Type B pancreatic cell (in vitro differentiated cells): ENCODE measurements at places on chromosomes 12 and 14.

DNA sequence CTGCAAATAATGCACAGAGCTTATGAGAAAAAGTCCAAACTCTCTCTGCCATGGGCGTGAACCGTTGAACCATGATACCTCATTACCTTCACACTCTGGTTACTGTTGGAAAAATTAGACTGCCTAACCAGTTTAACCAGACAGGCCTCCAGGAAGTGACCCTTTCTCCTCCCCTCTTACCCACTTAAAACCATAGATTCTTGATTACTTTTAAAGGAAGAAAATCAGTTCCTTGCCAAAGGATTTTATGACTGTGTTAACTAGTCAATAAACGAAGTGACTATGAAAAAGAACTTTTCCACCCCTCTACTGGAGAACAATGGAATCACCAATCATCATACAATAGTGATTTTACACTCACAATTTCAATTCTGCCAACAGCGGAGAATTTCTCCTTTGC lies 254.0 kb upstream of the ATP2B1 start:
- DNase-seq = no peak

GRCh38 chr14:51614707-51615106 lies 37.0 kb upstream of the FRMD6 start:
- DNase-seq = no peak

DNA sequence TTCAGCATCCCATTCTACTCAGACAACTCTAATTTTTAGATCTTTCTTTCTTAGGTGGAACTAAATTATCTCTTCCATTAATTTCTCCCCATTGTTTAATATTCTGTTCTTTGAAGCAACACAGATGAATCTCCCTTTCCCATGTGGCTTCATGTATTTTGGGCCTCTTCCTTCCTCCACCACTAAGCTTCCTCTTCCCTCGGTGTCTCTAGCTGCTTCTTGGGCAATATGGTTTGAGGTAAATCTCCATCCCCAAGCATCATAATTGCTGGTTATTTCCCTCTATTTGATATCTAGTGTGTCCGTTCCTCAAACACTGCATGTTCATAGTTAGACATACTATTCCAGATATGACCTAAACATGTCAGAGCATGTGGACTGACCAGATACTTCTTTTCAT lies 119.2 kb downstream of the PELI2 start:
- no peak for DNase-seq

- no peak for DNase-seq
Observed at GRCh38 chr14:42715316-42715715, 1108.6 kb downstream of the LRFN5 start.

- DNase-seq = no peak
Observed at GRCh38 chr14:98937021-98937420, 335.0 kb downstream of the BCL11B start.

GRCh38 chr14:68944162-68944561 lies 34.9 kb downstream of the ACTN1 start:
- no peak for DNase-seq

DNA sequence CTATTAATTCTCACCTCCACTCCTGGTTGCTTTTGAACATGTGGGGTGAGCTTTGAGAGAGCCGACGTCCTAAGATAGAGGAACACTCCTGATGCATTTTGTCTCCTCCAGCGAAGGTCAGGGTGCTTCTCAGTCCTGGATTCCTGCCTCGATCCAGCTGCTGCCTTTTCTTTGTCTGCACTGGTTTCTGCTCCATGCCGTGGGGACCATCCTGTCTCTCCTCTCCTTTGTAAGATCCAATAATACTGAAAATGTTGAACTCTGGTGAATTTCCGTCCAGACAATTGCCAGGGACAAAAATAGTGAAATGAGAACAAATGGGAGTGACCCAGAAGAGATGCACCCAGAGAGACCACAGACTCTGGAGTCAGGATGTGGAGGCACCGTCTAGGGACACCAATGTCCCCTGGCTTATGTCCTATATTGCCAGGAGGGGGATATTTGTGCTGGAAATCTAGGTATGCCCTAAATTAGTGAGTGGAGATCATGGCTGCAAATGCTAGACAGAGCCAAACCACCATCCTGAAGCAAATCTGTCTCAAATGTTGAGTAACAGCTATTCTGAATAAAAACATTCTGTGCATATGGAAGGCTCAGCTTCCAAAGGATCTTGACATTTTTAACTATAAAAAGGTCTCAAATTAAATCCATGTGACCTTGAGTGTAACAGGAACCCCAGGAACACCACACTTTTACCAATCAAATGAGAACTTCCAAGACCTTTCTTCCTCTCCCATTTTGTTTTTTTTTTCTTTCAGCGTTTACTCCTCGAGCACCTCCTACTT lies 170.9 kb downstream of the PPM1H start:
- no peak for DNase-seq

DNA sequence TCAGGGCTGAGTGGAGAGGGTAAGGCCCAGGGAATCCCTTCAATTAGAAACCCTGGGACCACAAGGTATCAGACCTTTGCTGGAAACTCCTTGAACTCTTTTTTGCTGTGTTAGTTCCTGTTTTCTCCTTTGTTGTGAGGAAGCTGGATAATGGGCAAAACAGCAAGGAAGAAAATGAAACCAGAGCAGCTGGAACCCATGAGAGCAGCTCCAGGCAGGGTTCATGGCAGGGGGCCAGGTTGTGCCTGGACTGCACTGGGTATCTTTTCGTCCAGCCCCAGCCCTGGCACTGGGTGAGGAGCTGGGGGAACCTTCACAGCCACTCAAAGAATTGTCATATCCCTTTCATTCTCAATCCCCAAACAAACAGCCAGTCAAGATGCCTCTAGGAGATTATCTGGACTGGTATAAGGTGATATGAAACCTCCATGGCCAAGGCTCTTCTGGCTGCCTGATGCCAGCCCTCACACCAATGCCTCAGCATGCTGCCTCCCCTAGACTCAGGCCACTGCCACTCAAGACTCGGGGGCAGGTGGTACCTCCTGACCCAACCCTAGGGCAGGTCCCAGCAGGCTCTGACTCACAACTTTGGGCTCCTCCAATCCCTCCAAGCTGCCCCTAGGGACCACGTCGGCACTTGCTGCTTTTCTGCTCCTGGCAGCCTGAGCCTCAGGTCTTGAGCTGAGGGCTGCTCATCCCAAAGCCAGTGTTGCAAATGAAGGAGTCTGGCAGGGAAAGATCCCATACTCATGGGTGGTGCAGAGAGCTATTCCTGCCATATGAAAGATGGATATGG lies 16.5 kb downstream of the FAM186B start:
- DNase-seq = no peak

DNA sequence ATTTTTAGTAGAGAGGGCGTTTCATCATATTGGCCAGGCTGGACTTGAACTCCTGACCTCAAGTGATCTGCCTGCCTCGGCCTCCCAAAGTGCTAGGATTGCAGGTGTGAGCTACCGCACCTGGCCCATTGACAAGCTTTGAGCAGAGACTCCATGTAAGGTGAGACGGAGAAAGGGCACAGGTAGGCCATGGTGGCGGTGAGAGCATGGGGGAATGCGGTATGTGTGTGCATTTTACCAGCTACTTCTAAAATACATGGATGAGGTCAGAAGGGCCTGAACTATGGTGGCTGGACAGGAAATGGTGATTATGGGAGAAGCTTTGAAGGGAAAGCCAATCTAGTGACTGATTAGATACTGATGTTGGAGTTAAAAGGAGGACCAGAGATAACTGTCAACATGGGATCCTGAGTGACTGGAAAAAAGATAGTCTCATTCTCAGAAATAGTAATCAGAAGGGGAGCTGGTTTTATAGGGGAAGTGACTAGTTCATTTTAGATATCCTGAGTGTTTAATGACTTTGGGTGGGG lies 21.9 kb upstream of the PTPRB start:
- DNase-seq = no peak

GRCh38 chr12:91590966-91591638 lies 408.5 kb upstream of the DCN start:
- DNase-seq = no peak

GRCh38 chr12:122096591-122097149 lies 18.1 kb downstream of the MLXIP start:
- no peak for DNase-seq

DNA sequence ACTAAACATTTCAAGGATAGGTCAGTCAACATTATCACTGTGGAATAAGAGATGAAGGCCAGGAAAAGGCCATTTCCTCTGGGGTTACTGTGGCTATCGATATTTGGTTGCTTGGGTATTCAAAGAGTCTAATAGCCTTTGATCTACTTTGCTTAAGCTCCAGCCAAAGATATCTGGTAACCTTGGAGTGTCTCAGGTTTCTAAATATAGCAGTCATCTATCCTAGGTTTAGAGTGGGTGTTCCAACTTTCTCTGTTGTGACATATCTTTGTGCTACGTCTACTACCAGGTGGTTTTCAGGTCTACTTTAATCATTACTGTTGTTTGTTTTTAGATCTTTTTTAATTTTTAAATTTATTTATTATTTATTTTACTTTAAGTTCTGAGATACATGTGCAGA lies 42.4 kb downstream of the RDH12 start:
- no peak for DNase-seq

GRCh38 chr14:68666899-68667298 lies 126.0 kb downstream of the ZFP36L1 start:
- DNase-seq = peak; percentile 6

DNA sequence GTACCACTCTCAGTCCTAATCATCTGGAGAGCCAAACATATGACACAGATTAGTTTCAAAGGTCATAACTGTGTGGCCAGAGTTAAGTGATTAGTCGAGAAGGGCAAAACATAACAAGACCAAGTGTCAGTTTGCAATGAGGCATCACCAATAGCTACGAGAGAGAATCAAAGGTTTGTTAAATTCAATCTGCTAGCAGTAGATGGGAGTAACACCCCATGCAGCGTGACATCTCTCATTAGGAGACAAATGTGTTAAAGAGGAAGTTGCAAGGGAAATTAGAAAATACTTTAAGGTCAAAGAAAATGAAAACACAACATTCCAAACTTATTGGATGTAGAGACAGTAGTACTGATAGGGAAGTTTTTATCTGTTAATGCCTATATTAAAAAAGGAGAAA lies 135.7 kb upstream of the SYT10 start:
- DNase-seq = no peak

DNA sequence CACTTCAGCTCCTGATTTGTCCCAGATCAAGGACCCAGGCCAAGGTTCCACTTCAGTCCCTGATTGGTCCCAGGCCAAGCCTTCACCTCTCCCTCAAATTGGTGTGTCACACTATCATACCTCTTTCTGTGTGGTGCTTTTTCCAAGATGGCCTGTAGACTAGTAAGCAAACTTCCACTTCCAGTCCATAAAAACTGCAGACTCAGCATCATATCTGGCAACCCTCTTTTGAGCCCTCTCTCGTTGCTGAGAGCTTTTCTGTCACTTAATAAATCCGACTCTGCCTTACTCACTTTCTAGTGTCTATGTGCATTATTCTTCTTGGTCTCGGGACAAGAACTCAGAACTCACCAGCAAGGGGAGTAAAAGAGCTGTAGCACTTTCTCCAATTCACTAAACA lies 1395.1 kb downstream of the LRFN5 start:
- DNase-seq = no peak

DNA sequence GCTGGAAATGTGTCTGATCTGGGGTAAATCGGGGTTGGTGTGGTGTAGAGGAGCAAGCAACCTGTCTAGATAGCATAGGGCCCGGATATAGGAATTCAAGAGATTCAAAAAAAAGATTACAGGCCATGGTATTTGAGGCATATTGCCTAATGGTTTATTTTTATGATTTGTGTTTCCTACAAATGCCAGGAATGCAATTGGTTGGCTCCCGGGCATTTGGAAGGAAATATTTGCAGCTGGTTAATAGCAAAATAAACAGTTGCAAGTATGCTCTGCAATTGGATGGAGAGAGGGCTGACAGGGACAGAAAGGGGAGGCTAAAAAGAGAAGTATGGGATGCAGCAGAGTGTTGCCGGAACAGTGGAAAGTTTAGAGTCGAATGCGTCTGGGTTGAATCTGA lies 315.6 kb upstream of the ATP2B1 start:
- no peak for DNase-seq

GRCh38 chr12:124028555-124028925 lies 55.5 kb downstream of the ZNF664 start:
- DNase-seq = no peak

DNA sequence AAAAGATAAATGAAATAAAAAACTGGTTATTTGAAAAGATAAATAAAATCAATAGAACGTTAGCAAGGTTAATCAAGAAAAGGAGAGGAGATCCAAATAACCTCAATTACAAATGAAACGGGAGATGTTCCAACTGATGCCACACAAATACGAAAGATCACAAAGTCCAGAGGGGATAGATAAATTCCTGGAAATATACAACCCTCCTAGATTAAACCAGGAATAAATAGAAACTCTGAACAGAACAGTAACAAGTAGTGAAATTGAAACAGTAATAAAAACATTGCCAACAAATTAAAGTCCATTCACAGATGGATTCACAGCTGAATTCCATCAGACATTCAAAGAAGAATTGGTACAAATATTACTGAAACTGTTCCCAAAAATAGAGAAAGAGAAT lies 12.4 kb downstream of the CLEC1A start:
- no peak for DNase-seq

GRCh38 chr12:87804386-87804785 lies 224.8 kb downstream of the C12orf50 start:
- DNase-seq = no peak
